ENCODE measurements at places on chromosomes 13 and 19.
A peak's percentile ranks its signal among the peaks of the same experiment; 100 is the strongest.

DNA sequence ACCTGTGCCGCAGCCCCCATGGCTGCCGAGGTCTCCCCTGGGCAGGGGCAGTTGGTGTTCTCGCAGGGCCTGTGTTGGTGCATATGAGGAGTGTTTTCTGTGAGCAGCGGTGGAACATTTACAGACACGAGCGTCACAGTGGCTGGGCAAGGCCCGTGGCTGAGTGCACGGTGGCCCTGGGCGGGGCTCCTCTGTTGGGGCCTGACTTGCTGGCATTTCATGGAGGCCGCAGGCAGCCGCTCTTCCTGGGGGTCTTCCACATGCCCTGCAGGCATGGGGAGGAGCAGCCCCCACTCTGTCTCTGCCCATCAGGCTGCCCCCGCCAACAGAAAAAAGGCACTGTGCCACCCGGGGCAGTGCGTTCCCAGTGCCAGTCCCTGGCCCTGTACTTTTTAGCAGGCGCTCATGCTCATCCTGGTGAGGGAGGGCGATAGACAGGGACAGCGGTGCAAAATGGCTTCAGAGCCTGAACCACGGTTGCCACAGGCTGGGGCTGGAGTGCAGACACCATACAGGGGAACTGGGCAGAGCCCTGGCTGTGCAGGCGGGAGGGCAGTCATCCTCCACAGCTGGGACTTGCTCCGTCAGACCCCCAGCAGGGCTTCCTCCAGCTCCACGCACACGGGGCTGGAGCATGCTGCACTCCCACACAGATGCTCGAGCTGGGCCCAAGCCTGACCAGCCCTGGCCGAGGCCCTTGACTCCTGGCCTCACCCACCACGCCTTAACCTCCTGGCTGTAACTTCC is 23.5 kb downstream of the TFDP1 start:
- H3K36me3 ChIP-seq, result peaks cover 39% of the 10 kb centered on the region
- no peak overlapping the region for H3K4me3 ChIP-seq
- no peak for DNase-seq

DNA sequence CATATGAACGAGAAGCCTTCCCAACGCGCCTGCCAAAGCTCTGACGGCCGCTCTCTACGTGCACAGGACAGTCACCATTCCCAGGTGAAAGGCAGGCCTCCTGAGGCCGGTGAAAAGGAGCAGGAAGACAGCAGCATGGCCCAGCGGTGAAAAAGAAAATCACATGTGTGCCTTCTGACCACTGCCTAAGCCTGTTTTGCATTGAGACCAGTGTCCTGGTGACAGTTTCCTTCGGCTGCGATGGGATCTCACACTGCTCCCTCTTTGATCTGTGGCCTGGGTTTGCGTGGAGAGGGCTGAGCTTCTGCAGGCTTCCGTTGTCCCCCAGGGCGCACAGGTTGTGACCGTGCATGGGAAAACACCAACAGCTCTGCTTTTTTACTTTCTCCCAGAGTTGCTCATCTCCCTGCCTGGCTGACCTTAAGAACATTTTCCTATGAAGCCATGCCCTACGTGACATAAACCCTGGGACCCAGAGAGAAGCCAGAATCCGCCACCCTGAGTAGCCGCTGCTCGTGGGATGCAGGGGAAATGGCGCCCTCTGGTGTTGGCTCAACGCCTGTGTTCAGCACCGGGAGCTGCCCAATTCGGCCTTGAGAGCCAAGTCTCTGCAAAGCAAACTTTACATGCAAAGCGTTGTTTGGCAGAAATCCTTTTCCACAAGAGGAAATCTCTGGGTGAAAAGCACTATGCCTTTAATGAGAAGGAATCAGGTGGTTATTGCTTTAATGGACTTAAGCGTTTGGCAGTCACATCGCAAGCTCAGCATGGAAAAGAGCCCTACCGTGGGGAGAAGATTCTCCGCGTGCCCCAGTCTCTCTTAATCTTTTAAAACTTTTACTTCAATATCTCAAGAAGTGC is 112.2 kb upstream of the GPR12 start:
- no peak overlapping the region for H3K27ac ChIP-seq
- H3K4me3 ChIP-seq, result no peak overlapping the region
- H3K4me1 ChIP-seq, result no peaks in the 10 kb centered on the region
- DNase-seq, result peak; percentile 74

DNA sequence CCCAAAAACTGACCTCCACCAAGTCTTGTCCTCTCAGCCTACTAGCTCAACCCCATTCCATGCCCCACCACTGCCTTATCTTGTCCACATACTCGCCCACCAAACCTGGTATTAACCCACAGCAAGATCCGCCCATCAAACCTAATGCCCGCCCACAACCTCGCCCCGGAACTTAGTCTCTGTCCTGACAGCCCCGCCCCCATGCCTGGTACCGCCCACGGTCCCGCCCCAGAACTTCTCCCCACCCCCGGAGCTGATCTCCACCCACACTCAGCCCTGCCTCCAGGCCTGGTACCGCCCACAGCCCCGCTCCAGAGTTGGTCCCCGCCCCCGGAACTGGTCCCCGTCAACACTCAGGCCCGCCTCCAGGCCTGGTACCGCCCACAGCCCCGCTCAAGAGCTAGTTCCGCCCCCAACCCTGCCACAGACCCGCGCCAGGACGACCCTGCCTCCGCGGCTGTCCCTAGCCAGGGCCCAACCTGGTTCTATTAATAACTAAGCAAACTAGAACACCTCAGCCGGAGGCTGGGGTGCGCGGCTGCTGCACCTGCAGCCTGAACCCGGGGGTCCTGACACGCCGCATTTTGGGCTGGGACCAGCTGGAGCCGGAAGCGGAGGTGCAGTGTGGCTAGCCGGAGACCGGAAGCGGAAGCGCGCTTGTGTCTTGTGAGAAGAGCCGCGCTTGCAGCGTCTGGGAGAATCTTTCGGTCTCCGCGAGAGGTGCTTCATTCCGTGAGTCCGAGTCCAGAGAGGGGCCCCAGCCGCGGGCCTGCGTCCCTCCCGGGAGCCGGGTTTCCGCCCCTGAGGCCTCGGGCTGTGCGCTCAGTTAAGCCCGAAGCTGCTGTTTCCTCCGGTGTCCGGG is at the start of gene ZNF557:
ZNF557 (plus strand) TSS at position 662 of the 862 bp plus-strand sequence. CDS start 5,372 bp downstream, outside the sequence.
- peaks cover 30% of the 10 kb centered on the region for H3K36me3 ChIP-seq
- peak; percentile 99 for DNase-seq
- H3K27ac ChIP-seq, result peak within 1 kb of the TSS; percentile 95
- peak within 1 kb of the TSS; percentile 93 for H3K4me3 ChIP-seq
- H3K4me1 ChIP-seq, result peaks cover 23% of the 10 kb centered on the region
- no peaks in the 10 kb centered on the region for H3K27me3 ChIP-seq

DNA sequence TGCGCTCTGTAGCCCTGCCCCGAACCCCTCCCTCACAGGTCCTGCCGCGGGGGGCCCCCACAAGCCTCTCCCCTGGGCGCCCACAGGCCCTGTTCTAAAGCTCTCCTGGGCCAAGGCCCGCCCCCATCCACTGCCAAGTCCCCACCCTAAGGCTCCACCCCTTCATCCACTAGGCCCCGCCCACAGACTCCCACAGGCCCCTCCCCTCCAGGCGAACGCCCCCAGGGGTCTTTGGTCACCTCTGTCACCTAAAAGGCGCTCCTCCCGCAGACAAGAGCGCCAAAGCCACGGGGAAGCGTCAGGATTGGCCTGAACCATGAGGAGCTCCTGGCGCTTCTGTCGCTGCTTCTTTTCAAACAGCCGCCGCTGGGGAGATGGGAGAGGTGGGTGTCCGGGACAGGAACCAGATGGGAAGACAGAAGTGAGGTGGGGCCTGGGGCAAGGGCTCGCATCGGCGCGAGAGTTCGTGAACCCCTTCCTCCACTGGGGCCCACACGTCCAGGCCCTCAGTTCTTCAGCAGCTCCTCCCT is 2.3 kb downstream of the TULP2 start:
- DNase-seq, result peak; percentile 56
- H3K27me3 ChIP-seq, result peaks cover 55% of the 10 kb centered on the region
- H3K4me1 ChIP-seq, result peaks cover 24% of the 10 kb centered on the region
- no peak overlapping the region for H3K4me3 ChIP-seq

GRCh38 chr13:35165205-35165604 is 223.1 kb downstream of the NBEA start:
- no peak for DNase-seq
- no peak overlapping the region for H3K4me3 ChIP-seq
- no peak overlapping the region for H3K27ac ChIP-seq
- peaks cover 9% of the 10 kb centered on the region for H3K4me1 ChIP-seq
- H3K36me3 ChIP-seq, result no peaks in the 10 kb centered on the region

DNA sequence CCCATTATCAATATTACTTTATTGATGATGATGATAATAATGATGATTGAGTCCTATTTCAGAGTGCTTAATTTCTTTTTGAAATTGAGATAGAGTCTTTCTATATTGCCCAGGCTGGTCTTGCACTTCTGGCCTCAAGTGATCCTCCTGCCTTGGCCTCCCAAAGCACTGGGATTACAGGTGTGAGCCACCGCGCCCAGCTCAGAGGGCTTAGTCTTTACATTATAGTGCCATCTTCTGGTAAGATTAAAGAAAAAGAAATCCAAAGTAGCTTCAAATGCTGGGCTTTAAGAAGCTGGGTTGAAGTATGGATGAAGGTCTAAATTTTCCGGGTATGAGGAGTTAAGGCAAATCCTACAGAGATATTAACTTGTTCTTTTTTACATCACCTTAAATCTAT is 3.4 kb upstream of the ZNF333 start:
- H3K4me1 ChIP-seq, result peaks cover 20% of the 10 kb centered on the region
- H3K27ac ChIP-seq, result no peak overlapping the region
- H3K36me3 ChIP-seq, result no peaks in the 10 kb centered on the region
- peak; percentile 37 for DNase-seq
- no peak overlapping the region for H3K4me3 ChIP-seq

DNA sequence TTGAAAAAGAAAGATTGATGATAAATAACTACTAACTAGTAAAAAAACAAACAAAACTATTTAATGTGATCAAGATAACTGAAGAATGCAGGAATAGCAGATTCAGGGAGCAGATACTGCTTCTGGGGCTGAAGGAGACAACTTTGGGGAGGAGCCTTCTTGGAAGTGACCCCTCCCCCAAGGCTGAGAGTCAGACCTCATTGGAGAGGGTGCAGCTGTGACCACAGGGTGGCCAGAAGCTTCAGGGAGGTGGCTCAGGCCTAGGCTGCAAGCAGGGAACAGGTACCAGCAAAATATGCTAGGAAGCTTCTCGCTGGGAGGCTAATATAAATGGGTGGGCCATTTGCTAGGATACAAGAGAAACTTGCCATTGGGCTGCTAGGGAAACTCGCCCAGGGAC is 149.9 kb downstream of the MYO16 start:
- H3K4me1 ChIP-seq, result no peaks in the 10 kb centered on the region
- H3K36me3 ChIP-seq, result no peaks in the 10 kb centered on the region
- no peak for DNase-seq
- no peaks in the 10 kb centered on the region for H3K27me3 ChIP-seq
- no peak overlapping the region for H3K4me3 ChIP-seq
- no peak overlapping the region for H3K27ac ChIP-seq

GRCh38 chr13:88246239-88246638 is 575.1 kb downstream of the SLITRK5 start:
- no peaks in the 10 kb centered on the region for H3K27me3 ChIP-seq
- no peak for DNase-seq
- no peak overlapping the region for H3K27ac ChIP-seq
- H3K36me3 ChIP-seq, result no peaks in the 10 kb centered on the region
- H3K4me3 ChIP-seq, result no peak overlapping the region

GRCh38 chr13:44207476-44207875 is 166.1 kb upstream of the SERP2 start:
- no peaks in the 10 kb centered on the region for H3K4me1 ChIP-seq
- no peak overlapping the region for H3K27ac ChIP-seq
- no peak overlapping the region for H3K4me3 ChIP-seq
- H3K36me3 ChIP-seq, result no peaks in the 10 kb centered on the region
- DNase-seq, result no peak

DNA sequence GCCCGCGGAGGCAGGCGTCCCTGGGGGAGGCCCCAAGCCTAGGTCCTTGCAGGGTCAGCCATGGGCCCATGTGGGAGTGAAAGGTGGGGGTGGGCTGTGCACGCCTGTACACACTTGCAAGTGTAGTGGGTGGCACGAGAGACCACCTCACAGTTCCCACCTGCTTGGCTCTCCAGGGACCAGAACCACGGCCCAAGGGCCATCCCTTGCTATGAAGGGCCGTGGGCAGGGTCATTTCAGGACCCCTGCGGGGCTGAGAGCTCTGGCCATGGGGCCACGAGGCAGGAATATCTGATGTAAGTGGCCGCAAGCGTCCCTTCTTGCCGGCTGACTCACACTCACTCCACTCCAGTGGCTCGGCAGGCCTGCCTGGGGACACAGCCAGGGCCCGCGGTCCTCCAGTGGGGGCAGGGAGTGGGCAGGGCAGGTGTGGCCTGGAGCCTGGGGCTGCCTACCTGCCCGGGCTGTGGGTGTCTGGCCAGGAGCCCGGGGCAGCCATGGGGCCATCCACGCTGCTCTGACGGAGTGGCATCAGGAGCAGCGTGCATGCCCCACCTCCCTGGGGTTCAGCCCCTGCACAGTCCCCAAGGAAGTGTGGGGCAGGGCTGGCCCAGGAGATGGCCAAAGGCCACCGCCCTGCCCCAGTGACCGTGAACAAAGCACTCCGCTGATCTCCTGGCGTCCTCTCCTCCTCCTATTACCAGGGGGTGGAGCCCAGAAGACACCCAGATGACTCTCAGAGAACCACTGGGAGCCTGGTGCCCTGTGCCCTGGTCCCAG is 8.6 kb upstream of the MKNK2 start:
- H3K4me1 ChIP-seq, result peaks cover 61% of the 10 kb centered on the region
- H3K27ac ChIP-seq, result peak overlapping the region; percentile 95
- no peak for DNase-seq
- H3K4me3 ChIP-seq, result peak overlapping the region; percentile 80

DNA sequence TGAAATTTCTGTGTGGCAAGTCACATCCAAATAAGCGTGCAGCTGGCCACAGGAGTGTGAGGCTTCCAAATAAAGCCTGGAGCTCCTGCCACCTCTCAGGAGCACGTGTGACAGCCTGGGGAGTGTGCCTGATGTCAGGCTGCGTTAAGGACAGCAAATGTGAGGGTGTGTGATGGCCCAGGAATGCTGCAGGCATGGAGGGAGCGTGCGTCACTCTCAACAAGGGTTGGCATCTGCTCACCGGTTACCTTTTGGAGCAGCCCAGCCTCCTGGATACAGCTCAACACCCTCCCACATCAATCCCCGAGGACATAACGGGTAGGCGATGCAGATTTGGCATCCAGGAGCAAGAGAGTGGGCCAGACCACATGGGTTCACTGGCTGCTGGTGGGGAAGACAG is 19.0 kb downstream of the NUMBL start:
- H3K27ac ChIP-seq, result no peak overlapping the region
- no peaks in the 10 kb centered on the region for H3K27me3 ChIP-seq
- peaks cover 16% of the 10 kb centered on the region for H3K36me3 ChIP-seq
- no peak overlapping the region for H3K4me3 ChIP-seq
- DNase-seq, result no peak

Measured in activated naive CD4-positive, alpha-beta T cell treated with anti-CD3 and anti-CD28 coated beads, Interleukin-2, amount 10 ng/mL, durations not matched to agents 7 days and 5 days (primary cell).